NCI-H526 treated with DMSO at 0.1 percent for 48 hours (cell line): ENCODE measurements at places on chromosomes 5 and 9.
A peak's percentile ranks its signal among the peaks of the same experiment; 100 is the strongest.

DNA sequence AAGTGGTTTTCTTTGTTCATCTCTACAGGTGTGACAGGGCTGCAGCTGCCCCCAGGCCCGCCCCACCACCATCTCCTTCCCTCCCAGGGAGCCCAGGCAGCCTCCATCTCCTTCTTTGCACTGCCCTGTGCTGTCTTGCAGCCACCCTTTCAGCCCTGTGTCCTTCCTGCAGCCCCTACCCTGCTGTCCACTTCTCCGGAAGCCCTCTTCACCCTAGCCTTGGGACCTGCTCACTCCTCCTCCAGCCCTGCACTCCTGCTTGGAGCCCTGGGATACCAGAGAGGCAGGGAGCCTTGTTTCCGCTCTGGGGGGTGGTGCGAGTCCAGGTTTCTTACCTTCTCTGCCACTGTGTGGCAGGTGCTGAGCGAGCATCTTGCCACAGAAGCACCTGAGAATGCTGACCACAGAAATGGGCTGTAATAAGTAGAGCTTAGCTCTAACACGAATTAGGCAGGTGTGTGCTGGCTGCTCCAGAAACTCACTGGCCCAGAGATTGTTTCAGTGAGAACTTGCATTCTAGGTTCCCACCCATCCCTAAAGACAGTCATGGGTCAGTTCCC is 51.3 kb upstream of the GADD45G start:
- no peak for DNase-seq

GRCh38 chr5:41247135-41247534 is 33.8 kb upstream of the C6 start:
- DNase-seq = no peak

- no peak for DNase-seq
Observed at GRCh38 chr9:101566904-101567724, 27.7 kb downstream of the PPP3R2 start.

DNA sequence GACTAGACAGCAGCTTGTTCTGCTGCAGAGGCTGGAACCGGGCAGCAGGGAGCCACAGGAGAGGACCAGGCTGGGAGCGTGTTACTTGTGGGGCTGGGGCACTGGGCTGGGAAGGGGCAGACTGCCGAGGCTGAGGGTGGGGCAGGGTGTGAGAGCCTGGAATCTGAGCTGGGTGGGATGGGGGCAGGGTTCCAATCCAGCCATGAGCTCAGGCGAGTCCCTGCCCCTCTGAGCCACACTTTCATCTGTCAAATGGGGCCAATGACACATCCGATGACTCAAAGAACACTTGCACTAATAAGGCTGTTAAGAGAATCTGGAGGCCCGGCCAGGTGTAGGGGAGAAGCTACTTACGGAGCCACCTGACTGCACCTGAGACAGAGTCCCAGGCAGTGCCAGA is 18.7 kb upstream of the WDR38 start:
- no peak for DNase-seq

DNA sequence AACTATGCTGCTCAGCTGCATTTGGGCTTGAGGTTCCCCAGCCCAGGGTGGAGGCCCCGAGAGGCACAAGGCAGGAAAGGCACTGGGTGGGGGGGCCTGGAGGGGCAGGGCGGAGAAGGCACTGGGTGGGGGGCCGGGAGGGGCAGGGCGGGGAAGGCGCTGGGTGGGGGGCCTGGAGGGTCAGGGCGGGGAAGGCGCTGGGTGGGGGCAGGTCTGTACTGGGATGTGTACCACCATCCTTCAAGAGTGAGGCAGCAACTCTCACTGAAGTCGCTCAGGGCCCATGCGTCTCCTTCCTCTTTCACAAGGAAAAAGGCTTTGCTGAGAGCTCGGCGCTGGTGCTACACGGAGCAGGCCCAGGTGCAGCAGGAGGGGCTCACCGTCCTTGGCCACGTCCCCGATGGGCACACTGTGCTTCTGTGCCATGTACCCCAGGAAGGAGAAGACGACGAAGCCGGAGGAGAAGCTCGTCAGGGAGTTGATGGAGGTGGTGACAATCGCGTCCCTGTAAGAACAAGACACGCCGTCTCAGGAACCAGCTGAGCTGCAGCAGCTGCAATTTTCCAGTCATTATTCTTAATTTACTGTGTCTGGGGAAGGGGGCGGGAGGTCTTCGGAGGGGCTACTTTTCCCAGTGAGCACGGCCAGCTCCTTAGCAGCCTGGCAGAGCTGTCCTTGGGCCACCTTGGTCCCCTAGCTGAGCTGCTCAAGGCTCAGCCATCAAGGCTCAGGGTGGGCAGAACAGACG is 30.8 kb downstream of the SLC6A3 start:
- DNase-seq = no peak

DNA sequence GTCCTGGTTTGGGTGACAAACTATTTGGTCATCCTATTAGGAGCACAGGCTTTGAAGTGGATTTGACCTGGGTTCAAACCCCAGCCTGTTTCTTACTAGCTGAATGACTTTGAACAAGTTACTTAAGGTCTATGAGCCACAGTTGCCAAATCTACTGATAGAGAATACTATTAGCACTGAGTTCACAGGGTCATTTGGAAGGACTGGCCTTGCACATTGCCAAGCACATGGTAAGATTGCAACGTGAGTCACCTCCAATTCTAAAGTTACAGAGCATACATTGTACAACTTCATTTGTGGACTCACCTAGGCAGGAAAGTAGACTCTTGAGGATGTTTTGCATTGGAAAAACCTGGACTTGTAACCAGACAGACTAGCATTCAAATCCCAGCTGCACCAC is 38.9 kb downstream of the MFAP3 start:
- DNase-seq = no peak

DNA sequence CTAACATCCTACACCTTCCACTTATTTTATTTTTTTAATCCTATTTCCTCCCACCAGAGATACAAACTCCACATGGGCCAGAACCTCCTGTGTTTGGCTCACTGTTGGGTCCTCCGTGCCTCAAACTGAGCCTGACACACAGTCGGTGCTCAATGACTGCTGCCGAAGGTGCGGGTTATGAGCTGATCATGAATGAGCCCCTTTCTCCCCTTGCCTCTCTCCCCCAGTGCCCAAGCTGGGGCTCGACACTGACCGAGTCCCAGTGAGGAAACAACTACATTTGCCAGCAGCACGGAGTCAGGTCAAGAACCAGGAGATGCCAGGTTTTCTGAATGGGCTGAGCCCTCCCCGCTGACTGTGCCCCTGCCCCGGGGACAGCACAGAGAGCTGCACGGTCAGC is 45.0 kb downstream of the SARDH start:
- DNase-seq = no peak

DNA sequence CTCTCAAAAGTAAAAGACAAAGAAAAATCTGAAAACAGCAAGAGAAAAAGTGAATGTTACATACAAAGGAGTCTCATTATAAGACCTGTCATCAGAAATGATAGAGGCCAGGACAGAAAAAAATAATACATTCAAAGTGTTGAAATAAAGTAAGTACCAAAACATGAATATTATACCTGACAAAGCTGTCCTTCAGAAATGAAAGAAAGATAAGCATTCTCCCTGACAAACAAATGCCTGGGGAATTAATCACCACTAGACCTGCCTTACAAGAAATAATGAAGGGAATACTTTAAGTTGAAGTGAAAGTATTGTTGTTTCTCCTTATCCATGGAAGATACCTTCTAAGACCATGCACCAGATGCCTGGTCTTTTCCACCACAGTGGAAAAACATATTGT is 1605.2 kb upstream of the CDH6 start:
- no peak for DNase-seq

- DNase-seq = peak; percentile 37
Observed at GRCh38 chr9:128552744-128553440, 505 bp downstream of the SPTAN1 start.

- DNase-seq = peak; percentile 14
Observed at GRCh38 chr9:117354244-117354847, 60.5 kb downstream of the ASTN2 start.

GRCh38 chr9:97830884-97831829 is 21.9 kb upstream of the FOXE1 start:
- peak; percentile 96 for DNase-seq

DNA sequence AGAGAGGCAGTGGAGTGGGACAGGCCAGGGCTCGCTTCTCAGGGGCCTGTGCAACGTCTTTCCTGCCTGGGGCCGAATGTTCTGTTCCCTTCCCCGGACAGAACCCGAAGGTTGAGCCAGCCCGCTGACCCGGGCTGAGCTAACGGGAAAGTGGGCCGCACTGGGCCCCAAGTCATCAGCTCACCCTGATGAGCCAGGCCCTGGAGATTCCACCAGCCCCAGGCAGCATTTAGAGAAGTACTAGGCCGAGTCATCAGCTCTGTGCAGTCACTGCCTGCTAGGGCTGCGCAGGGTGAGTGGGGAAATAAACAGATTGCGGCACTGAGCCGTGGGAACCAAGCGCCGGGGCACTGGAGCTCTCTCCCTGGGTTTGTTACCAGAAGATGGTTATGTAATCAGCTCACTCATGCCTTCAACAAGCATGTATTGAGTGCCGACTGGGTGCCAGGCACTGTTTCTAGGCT is 29.1 kb upstream of the DUSP1 start:
- DNase-seq = no peak

DNA sequence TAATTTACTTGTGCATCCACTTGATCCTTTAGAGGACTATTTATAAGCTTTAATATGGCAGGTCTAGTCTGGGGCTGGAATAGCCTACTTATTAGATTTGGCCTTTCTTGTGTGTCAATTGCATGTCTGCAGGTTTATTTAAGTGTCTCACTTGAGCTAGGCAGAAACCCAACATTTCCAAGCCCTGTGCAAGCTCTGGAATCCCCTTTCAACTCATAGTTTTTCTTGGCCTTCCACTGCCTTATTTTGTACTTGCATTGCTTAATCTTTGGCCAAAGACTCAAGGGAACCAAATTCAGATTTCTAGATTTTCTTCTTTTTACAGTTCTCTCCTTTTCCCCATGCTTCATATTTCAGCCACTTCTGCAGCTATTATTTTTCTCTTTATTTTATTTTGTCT is 102.4 kb upstream of the RFX3 start:
- DNase-seq = no peak

GRCh38 chr5:127513408-127513970 is 4.0 kb upstream of the PRRC1 start:
- no peak for DNase-seq

GRCh38 chr5:34657988-34658387 is 1.9 kb downstream of the RAI14 start:
- DNase-seq = no peak

DNA sequence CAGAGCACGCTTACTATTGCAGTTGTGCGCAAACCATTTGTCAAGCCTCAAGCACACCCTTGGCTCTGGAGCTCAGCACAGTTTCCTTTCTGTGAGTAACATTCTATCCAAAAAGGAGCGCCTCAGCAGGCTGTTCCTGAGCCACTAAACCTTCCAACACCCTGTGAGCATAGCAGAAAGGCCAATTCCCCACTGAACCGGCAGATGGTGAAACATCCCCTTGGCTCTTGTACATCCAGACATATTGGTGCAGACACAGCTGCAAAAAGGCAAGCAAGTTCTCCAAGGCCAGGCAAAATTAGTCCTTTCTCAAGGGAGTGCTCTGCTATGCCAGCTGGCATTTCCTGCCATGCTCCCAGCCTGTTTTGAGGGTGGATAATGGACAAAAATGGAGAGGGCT is 44.1 kb upstream of the CEMIP2 start:
- no peak for DNase-seq

DNA sequence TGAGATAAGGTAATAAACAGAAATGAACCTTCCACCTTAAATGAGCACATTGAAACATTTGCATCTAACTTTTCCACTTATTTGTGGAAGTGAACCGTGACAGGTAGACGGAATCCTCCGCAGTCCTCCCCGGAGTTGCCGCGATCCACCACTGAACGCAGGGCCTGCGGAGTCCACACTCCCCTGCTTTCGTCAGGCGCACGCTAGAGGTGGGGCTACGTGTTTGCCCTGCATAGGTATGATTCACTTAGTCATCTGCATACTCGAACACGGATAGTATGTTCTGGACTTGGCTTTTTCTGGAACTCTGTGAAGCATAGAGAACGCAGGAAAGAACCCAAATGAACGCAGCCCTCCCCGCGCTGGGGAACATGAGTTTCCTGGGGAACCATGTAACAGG is 272.8 kb upstream of the IRX4 start:
- peak; percentile 73 for DNase-seq

DNA sequence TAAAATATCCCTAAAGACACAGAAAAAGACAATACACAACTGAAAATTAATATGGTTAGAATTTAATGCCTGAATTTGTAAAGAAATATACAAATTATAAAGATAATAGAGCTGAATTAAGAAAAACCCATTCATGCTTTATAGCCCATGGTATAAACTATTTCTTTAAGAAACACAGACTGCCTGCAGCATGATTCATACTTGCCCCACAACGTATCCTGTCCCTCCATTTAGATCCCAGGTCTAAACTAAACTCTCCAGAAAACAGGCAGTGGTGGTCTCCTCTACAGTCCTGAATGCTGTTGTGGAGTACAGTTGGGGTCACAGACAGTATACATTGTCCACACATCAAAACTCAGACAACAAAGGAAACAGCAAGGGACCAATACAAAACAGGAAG is 24.8 kb downstream of the IL6ST start:
- no peak for DNase-seq

- no peak for DNase-seq
Observed at GRCh38 chr9:130929571-130930038, 9.4 kb downstream of the FIBCD1 start.

- DNase-seq = no peak
Observed at GRCh38 chr5:141560151-141560550, 58.6 kb downstream of the DIAPH1 start.
